ENCODE measurements at places on chromosomes 3 and 15.

- DNase-seq, result no peak
These were observed 4.3 kb upstream of the CLK3 start for GRCh38 chr15:74611341-74611740.

- DNase-seq, result no peak
These were observed 205.6 kb downstream of the FEZF2 start for GRCh38 chr3:62167566-62168262.

- no peak for DNase-seq
These were observed 1034.4 kb downstream of the TUSC7 start for GRCh38 chr3:117743993-117744392.

DNA sequence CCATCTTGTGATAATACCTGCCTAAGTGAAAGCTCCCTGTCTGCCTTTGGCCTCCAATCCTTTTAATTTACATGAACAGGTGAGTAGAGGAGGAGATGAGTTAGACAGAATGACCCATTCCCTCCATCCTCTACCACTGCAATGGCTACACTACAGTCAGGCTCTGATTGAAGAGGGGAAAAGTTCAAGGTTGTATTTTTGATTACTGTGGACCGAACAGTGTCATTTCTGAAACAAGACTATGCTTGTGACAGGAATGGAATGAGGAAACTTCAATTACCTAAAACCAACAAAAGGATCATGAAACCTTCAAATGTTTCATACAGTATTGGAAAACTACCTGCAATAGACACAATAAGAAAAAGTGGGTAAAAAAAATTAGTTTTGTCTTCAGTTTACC, 85.5 kb upstream of the GBE1 start:
- DNase-seq, result no peak

GRCh38 chr3:169387751-169388696, 275.5 kb downstream of the MECOM start:
- no peak for DNase-seq

DNA sequence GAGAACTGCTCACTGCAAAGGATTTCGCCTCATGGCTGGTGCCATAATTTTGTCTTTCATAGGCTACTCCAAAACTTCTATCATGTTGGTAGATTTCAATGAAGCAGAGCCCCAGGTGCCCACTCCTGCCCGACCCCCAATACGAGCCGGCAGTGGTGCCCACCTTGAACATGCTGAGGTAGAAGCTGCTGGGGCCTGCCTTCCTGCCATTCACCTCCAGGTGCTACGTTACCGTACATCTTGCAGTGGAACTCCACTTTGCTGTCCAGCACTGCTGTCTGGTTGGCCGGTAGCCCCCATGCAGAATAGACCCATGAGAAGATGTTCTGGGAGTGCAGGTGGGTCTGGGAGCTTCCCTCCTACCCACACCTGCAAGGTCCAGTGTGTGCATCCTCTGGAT, 502.8 kb upstream of the TBL1XR1 start:
- no peak for DNase-seq

- DNase-seq, result no peak
These were observed 39.8 kb upstream of the ZBTB38 start for GRCh38 chr3:141328286-141329166.

DNA sequence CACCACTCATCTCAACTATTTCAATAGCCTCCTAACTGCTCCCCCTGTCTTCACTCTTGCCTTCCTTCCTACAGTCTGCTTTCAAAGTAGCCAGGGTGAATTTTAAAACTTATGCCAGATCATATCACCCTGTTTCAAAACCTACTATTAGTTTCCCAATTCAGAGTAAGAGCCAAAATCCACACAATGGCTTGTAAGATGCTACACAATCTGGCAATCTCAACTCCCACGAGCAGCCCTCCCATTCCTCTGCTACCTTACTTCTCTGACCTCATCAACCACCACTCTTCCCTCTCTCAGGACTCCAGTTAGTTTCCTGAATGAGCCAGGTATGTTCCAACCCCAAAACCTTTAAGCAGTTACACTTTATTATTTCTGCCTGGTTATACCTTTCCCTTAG, 62.5 kb downstream of the VPS13C start:
- DNase-seq, result no peak

GRCh38 chr15:38620851-38621594, 56.4 kb upstream of the RASGRP1 start:
- DNase-seq, result no peak

DNA sequence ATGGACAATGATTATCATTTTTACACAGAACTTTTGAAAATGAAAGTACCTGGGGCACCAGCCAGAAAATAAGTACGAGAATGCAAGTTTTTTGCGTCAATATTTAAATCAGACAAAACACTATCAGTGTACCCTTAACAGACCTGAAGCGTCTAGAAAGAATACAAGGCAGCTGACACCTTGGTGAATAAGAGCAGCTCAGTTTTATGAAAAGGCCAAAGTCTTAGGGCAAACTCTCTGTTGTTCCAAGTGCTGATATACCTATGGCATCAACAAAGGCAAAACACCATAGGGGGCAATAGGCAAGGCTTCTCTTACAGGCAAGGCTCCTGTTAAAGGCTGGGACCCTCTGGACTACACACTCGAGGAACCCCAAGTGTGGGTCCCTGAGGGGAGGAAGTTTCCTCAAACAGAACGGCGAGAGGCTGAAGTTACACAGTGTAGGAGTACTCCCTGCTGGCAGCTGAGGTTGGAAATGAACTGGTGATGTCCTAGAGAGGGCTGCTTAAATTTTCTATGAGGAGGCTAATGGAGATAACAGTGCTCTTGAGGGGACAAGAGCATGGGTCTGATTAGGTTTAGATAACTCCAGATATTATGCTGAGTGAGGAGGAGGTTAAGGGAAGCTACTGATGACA, 291.0 kb downstream of the TIGIT start:
- no peak for DNase-seq
